ENCODE measurements at places on chromosomes 12 and 14.

GRCh38 chr12:40854604-40855003, 162.4 kb downstream of the CNTN1 start:
- no peak for DNase-seq

- DNase-seq, result no peak
These were observed 24.0 kb downstream of the TCTN1 start for GRCh38 chr12:110637869-110638441.

DNA sequence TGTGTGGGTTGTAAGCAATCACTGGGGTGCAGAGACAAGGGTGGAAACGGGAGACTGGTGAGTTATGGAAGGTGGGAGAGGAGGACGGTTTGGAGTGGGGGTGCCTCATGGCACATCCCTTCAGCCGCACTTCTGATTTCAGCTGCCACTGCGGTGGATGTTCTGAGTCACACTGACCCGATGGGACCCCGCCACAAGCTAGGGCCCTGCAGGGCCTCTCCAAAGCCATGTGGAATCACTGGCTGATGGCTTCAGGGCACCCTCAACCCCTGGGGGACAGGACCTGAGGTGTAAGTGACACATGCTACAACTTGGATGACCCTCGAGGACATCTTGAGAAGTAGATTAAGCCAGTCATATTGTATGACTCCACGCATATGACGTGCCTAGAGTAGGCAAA, 53.7 kb downstream of the GPR68 start:
- no peak for DNase-seq

- peak; percentile 77 for DNase-seq
These were observed 52.0 kb downstream of the KCNMB4 start for GRCh38 chr12:70418101-70418500.

- no peak for DNase-seq
These were observed 1.1 kb upstream of the VCPKMT start for GRCh38 chr14:50117456-50117855.

DNA sequence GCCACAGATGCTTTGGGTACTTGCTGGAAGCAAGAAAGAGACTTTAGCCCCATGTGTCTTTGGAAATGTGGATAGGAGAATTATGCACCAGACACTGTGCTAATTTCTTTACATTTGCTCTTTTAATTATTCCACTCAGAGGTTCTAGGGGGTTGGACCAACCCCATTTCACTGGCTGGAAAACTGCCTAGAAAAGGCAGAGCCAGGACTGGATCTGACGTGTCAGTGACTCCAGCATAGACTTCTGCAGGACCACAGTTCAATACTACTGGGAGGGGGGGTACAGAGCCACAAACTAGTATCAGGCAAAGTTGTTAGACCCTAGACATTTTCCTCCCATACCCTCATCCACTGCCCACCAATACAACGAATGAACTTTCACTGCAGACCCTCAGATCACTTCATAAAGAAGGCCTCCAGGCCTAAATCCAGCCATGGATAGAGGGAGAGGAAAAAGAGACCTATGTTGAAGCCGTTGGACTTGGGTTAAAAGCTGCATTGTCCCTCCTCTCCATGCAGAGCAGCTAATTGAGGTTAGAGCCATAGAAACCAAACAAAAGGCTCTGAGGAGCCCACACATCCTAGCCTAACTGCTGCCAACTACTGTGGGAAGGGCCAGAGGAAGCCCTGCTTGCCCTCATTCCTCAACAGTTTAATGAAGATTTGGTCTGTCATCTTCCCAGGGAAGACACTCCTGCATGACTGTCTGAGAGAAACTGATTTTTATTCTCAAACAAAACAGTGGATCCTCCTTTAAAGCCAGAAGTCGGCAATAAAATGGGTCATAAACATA, 68.7 kb downstream of the STON2 start:
- DNase-seq, result no peak

- DNase-seq, result no peak
These were observed 33.5 kb downstream of the SLC6A12 start for GRCh38 chr12:180445-180844.

DNA sequence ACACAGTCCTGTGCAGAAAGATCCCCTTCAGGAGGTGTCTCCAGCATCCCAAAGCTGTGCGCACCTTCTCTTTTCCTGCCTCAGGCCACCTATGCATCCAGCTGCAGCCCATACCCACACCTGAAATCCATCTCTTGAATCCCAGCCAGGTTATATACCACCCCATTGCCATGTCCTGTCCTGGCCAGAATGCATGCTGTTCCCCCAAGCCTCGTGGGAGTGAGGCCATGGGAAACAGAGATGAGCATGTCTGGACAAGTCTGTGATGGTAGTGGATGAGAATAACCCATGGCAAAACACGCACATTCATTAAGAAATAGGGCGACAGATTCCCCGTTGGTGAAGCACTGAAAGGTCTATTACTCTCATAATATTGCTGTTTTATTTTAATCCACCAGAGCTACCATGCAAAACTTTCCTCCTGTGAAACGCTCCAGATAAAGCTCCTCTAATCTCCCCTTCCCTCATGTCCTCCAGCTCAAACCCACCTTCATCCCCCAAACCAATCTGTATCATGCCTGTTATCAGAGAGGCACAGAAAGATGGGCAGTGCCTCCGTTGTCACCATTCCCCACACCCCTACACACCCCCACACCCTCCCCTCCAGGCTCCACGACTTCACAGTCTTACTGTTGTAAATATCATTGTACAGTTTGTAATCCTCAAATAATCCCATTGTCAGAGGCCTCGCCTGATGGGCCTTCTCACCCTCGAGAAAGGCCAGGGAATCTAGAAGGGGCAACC, 97.5 kb upstream of the FKBP4 start:
- peak; percentile 17 for DNase-seq

- no peak for DNase-seq
These were observed 4.6 kb downstream of the HOXC4 start for GRCh38 chr12:54058128-54058768.

GRCh38 chr12:68270358-68270757, 17.0 kb upstream of the IL22 start:
- no peak for DNase-seq

DNA sequence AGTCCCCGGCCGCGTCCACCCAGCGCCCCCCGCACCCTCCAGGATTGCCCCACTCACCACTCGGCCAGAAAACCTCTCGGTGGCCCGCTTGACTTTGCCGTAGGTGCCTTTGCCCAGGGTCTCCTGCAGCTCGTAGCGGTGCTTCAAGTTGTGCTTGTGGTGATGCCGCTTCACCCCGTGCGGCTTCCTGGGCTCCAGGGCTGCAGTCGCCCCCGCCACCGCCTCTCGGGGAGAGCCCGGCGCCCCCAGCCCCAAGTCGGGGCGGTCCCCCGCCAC, 459 bp downstream of the NUAK1 start:
- DNase-seq, result no peak

DNA sequence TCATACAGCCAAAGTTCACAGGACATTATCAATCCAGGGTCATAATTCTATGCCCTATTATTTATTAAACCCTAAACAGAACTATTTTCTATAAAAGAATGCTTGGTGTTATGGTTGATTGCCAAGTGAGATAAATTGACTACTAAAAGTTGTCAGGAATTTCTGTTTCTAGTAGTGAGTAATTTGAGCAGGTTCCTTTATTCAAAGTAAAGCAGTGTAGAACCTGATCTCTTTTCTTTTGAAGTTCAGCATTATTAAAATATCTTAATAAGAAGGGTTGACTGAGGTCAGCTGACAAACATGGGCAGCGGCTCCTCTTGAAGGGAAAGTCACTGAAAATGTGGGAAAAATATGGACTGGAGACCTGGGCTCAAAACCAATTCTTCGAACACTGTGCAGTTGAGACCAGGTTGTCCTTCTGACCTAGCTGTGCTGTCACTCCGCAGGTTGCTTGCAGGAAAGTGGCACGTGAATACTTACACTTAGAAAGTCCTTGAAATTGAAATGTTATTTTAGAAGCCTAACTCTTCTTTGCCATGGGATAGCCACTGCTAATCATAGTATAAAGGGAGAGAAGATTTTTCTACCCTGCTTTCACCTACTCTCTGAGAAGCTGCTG, 141.0 kb downstream of the RASSF9 start:
- no peak for DNase-seq

- DNase-seq, result no peak
These were observed 142.0 kb upstream of the SYT10 start for GRCh38 chr12:33581613-33582122.

- peak; percentile 25 for DNase-seq
These were observed 92.0 kb downstream of the SCARB1 start for GRCh38 chr12:124771462-124772288.

GRCh38 chr12:114614040-114614439, 69.9 kb downstream of the TBX3 start:
- no peak for DNase-seq

GRCh38 chr12:56449622-56449984, 377 bp upstream of the TIMELESS start:
- peak; percentile 11 for DNase-seq

GRCh38 chr12:109710205-109710746, 3.3 kb upstream of the FAM222A start:
- DNase-seq, result no peak

DNA sequence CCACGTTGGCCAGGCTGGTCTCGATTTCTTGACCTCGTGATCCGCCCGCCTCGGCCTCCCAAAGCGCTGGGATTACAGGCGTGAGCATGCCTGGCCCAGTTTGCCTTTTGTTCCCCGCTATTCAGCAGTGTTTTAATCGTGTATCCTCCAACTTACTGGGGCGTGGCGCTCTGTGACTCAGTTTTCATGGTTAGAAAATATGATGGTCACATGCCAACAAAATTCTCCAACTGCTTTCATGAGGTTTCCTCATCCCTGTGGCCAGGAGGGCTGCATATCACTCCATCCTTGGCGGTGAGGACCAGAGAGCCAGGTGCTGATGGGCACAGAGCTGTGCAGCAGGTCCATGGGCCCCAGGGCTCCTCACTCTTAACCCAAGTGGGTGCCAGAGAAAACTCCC, 33.0 kb upstream of the PRMT8 start:
- peak; percentile 98 for DNase-seq

- no peak for DNase-seq
These were observed 60.8 kb downstream of the SLC24A4 start for GRCh38 chr14:92383805-92384204.

DNA sequence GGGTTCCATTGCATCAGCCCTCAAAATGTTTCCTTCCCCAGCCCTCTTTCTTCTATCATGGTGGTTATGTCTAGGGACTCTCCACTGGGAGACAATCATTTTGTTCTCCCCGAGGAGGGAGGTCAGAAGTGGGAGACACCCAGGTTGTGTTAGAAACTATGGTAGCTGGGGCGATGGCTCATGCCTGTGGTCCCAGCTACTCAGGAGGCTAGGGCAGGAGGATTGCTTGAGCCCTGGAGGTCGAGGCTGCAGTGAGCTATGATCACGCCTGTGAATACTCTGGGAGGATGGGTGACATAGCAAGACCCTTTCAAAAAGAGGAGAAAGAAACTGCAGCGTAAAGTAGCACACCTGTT, 13.0 kb upstream of the LRRC23 start:
- no peak for DNase-seq

DNA sequence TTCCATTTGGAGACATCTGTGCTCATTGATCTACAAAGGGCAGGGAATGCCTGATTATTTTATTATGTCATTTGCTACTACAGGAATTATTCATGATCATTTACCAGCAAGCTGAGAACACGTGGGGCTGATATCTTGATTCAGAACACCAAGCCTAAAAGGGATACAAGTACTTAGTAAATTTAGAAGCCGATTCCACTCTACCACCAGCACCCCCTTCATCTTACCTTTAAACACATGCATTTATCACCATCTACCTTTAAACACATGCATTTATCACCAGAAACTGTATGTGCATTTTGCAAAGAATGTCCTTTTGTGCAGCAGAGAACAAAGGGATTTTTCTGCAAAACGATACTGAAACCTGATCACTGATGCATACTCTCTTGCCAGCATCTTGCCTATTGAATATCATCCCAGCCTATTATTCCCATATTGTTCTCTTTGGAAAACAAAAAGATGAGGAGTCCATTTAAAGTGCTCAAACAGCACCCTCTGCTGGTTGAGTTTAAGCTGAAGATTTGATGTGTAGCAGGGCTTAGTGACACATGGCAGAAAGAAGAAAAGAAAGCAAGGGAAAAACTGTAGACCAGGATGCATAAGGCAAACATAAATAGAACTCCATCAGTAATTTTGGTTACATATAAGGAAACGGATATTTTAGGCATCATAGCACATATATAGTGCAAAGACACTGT, 132.6 kb upstream of the PLEKHG7 start:
- DNase-seq, result peak; percentile 63

DNA sequence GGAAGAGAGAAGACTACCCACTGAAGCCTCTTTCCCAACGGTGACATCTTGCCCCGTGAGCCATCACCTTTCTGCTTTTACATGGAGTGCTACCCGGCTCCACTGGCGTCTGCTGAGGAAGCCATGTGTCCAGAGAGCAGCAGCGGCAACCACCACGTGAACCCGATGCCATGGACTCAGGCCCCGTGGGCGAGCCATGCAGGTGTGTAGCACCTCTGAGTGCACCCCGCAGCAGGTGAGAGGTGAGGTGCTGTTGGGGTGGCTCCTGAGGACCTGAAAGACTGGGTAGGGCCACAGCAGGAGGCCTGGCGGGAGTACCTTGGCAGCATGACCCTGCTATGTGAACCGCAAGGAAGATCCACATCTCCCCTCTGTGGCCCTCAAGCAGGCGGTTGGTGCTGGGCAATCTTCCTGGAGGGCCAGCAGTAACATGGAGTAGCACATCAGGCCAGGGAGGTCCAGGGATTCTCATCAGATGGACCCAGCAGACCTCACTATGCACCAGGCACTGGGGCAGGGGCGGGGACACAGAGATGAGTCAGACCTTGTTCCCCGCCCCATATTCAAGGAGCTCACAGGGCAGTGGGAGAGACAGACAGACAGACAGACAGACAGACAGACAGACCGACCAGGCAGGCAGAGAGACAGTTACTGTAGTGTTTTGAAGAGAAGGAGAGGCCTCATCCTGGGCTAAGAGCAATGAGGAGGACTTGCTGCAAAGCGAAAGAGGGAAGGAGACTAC, 129.6 kb downstream of the PAPOLA start:
- no peak for DNase-seq

- peak; percentile 58 for DNase-seq
These were observed 333.7 kb downstream of the PCNX1 start for GRCh38 chr14:71240866-71241520.

GRCh38 chr14:105093431-105094192, 28.4 kb upstream of the GPR132 start:
- peak; percentile 42 for DNase-seq

- no peak for DNase-seq
These were observed 154.3 kb upstream of the CCND2 start for GRCh38 chr12:4119157-4119761.

DNA sequence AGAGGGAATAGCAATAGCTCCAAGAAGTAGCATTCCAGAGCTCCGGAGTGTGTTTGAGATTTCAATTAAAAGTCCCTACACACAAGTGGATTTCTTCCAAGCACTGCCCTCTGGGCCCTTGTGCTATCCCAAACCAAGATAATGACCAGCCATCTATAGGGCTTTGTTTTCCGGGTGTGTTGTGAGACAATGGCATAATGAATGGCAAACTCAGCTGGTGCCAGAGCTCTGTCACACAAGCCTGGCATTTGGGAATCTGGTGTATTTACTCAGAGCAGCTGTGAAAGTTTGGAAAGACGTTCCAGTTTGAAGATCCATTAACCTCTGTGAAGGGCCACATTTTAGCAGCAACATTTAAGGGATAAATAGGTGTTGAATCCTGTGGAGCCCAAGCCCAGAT, 61.2 kb upstream of the TMTC2 start:
- DNase-seq, result no peak

GRCh38 chr12:11836282-11837151, 187.0 kb downstream of the ETV6 start:
- no peak for DNase-seq

- DNase-seq, result peak; percentile 97
These were observed 71.0 kb upstream of the FBXO21 start for GRCh38 chr12:117261247-117261646.
